NCI-H460 (cell line): ENCODE measurements at places on chromosomes 11 and 22.
A peak's percentile ranks its signal among the peaks of the same experiment; 100 is the strongest.

GRCh38 chr11:110833033-110833484 lies 120.8 kb upstream of the ARHGAP20 start:
- no peak for DNase-seq

DNA sequence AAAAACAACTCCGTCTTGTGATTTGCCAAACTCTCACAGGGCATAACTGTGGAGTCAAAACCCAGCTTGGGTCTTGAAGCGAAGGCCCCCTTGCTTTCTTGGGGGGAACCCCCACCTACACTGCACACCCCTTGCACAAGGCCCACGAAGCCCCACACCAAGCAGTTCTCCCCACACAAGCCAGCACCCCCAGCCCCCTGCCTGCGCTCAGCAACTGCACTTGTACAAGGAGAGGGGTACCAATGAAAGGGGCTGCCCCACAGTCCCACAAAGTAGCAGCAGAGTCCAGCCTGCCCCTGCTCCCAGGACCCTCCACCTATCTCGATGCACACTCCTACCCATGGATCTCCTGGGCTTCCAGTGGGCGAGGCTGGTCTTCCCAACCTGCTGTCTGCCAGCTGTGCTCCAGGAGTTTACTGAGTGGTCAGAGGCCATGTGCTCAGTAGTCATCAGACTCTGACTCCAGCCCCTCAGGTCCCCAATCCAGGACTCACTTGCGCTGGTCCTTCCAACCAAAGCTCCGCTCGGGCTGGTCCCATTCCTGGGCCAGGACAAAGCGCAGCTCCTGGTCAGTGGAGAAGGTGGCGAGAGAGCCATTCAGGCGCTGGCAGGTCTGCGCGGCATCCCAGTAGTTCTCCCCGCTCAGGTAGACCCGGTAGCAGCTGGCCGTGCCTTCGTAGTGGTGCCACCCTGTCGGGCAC lies 57.7 kb downstream of the DGCR2 start:
- no peak for DNase-seq

DNA sequence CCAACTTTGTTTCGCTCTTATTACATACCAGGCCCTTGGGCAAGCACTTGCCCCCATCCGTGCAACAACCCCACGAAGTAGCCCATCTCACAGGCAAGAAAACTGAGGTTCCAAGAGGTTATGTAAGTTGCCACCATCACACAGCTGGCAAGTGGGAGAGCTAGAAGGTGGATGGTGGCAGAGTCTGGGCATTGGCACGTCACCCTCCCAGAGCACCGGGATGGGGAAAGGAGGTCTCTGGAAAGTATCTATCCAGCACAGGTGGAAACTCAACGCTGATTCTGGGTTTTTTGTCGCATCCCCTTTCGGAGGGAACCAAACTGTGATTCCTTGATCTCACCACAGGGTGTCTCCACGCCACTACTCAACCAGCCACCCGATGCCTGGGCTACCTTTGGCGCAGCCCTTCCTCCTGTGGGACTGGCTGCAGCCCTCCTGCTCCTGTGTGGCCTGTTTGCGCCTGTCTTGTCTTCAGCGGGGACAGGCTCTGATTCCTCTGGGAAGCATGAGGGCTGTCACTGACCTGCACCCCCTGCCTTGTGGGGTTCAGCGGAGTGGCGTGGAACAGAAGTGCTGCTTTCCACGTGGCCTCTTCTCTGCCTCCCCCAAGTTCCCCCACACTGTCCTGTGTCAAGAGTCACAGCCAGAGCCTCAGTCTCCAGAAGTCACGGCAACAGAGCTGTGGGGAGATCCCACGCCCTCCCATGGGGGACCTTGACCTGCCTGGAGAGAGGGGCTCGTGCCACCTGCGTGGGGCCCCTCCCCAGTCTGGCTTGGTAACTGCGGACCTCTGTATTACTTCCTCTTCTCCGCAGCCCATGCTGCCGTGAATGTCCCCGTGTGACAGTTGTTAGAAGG lies 34.4 kb upstream of the TRIM29 start:
- DNase-seq = peak; percentile 36

GRCh38 chr11:69280994-69281393 lies 13.0 kb upstream of the MYEOV start:
- DNase-seq = peak; percentile 94

- DNase-seq = no peak
These were observed 10.4 kb upstream of the LAYN start for GRCh38 chr11:111530091-111530490.

DNA sequence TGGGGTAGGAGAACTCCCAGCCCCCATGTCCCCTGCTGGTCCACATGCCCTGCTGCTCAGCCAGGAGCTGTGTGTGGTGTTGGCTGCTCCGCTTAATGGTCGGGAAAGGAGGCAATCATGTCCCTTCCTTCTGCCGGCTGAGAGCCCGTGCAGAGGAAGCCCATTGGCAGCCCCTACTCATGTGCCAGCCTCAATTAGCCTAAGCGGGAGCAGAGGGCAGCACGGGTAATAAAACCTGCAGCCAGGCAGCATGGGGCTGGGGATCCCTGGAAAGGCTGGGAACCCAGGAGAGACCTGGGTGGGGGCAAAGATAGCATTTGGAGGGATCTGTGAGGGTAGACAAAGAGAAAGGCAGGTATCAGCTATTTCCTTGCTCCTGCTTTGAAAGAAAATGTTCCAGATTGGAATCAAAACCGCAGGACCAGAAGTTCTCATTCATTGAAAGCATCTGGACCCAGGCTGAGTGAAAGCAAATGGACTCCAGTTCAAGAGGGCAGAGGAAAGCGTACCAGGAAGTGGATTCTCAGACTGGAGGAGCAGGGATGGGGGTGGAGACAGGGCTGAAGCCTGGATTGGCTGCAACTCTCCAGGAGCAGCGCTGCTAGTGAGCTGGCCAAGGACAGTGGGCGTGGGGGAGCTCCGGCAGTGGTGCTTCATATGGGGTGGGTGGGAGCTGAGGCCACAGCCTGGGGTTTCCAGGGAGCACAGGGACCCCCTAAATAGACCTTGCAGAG lies 103.4 kb upstream of the NECTIN1 start:
- no peak for DNase-seq

DNA sequence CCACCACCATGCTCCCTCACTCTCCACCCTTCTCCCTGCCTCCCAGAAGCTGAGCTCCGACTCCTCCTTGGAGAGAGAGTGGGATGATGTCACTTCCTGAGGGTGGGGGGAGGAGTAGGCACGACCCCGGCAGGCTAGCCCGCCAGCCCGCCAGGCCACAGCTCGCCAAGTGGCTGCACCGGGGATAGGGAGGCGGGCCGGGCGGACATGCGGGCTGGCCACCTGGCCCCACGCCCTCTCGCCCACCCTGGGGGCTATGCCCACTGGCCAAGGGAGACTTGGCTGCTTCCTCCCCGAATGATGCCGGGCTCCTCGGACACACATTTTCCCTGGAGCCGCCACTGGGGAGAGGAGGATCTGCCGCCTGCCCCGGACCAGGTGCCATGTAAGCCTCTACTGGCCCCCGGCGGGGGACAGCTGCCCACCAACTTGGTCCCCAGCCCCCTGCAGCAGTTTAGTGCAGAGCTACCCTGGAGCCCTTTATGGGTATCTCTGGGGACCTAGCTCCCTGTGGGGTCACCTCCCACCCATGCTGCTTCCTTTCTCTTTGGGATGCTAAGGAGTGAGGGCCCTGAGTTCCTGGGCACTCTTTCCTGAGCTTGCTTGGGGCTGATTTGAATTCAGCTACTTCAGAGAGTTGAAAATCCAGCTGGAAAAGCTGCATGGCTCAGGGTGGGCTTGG lies 33.7 kb upstream of the MYRF start:
- DNase-seq = no peak

GRCh38 chr11:131845255-131845654 lies 474.8 kb downstream of the NTM start:
- DNase-seq = no peak

GRCh38 chr11:63508009-63508408 lies 2.1 kb downstream of the LGALS12 start:
- DNase-seq = peak; percentile 33

DNA sequence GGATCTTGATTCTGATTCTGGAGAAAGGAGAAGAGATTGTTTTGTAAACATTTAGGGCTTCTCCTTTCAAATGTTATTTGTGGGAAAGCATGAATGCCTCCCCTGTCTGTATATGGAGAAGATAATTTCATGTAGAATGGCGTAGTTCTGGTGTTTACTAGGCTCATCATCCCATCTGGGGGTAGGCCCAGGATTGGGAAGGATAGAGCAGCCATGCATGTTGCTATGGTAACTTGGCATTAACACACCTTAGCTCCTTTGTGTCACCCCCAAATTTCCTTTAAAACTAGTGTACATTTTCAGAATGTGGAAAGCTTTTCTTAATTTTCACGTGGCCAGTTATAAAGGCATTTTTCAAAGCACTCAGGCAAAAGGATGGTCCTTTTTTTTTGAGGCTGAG lies 57.5 kb upstream of the EED start:
- no peak for DNase-seq

- no peak for DNase-seq
These were observed 897 bp downstream of the MAP6 start for GRCh38 chr11:75667831-75668450.

GRCh38 chr11:58125469-58125868 lies at the start of gene OR9I1:
TSS of gene OR9I1 (minus strand) at chr11:58125530. CDS start at chr11:58119444, 6,086 bp downstream.
- DNase-seq = no peak

- DNase-seq = no peak
These were observed 76.7 kb upstream of the BLID start for GRCh38 chr11:122192634-122193255.

DNA sequence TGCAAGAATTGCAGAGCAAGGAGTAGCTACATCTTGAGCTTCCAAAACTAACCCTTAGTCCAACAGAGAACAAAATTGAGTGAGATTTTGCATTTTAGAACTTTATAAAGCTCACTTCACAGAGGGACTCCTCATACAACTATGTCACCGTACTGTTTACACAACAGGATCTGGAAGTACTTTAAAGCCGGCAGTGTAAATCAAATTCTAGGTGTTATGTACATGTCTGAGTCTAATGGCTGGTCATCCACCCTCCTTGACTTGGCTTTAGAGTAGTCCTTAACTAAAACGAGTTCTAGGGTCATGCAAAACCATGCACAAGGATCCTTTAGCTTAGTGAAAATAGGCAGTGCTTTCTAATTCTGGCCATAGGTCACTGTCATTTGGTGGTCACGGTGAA lies 23.5 kb downstream of the IRAG1 start:
- no peak for DNase-seq

- DNase-seq = no peak
These were observed 22.1 kb downstream of the GGTLC2 start for GRCh38 chr22:22666307-22667091.

DNA sequence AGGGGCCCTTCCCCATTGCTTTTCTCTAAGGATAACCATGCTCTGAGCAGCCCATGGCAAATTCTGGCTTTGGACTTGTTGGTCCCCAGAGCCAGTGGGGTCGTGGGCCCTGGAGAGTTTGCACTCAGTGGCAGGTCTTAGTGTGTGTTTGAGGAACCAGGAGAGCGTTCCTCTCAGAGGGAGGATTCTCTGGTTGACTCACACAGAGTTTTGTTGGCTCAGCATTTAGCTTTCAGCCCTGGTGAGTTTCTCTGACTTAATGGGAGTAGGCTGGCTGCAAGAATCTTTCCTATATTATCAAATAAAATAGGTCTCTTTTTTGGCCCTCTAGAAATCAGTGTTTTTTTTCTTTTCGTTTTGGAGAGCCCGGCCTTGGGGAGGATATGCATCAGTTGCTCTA lies 20.9 kb downstream of the ST14 start:
- DNase-seq = no peak

- no peak for DNase-seq
These were observed 12.5 kb upstream of the POU2AF1 start for GRCh38 chr11:111391328-111392124.

DNA sequence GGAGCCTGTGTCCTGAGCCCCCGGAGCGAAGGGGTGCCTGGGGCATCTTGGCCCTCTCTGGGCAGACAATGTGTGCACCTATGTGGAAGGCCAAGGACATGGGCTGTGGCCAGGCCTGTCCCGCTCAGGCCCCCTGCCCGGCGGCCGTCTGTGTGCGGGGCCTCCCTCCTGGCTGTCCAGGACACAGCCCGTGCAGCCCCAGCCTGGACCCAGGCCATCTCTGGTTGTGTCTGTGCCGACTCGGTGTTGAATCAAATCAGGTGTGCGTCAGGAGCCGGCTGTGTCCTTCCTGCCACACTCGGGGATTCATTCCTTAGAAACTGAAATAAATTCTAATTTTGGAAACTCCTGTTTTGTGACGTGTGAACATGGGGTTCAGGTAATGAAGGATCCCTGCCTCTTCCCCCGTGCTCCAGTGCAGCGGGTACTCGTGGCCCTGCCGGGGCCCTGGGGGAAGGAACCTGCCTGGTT lies 1.5 kb upstream of the SELENOO start:
- no peak for DNase-seq

GRCh38 chr11:19474954-19475721 lies 234.4 kb upstream of the E2F8 start:
- DNase-seq = no peak

- peak; percentile 36 for DNase-seq
These were observed 4.1 kb upstream of the TBX1 start for GRCh38 chr22:19756288-19757128.

- peak; percentile 7 for DNase-seq
These were observed 18.1 kb upstream of the MRTFA start for GRCh38 chr22:40654522-40655167.

DNA sequence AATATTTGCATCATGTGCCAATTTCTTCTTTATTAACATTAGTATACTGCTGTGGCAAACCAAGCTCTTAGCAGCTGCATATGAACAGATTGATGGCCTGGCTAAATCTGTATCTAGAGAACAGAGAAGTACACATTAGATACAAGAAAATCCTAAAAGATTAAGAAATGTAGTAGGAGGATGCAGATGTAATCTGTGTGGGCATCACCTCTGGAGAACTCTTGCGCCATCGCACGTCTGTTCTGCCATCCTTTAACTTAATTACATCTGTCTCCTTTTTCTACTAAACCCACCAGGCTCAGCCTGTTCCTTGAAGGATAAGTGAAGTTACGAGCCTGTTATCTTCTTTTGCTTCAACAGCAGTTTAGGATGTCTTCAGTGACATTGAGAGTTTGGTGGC lies 196.4 kb upstream of the PITPNB start:
- DNase-seq = no peak

- no peak for DNase-seq
These were observed 47.6 kb downstream of the ELFN2 start for GRCh38 chr22:37379722-37380121.

- DNase-seq = no peak
These were observed 172.5 kb upstream of the TMEM45B start for GRCh38 chr11:129643031-129643721.

GRCh38 chr22:48896766-48897644 lies 930.7 kb downstream of the BRD1 start:
- DNase-seq = no peak

DNA sequence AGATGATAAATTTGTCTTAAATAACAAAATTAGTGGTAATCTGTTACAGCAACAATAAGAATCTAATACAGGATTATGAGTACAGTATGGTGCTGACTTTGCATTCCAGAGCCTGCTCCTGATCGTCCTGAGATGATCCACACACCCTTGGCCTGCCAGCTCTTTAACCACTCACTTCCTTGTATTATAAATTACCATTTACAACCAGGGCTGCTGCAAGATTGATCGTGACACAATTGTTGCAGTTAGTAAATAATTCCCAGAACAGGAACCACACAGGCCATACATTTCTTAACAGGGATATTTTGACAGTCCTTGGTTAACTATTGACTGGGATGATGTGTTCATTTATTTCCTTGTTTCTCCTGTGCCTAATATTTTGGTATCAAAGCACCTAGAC lies 3.8 kb upstream of the CBLIF start:
- DNase-seq = no peak

GRCh38 chr11:8296872-8297271 lies 33.2 kb upstream of the LMO1 start:
- DNase-seq = no peak

- DNase-seq = no peak
These were observed 627.6 kb downstream of the NTM start for GRCh38 chr11:131998020-131998419.
